ENCODE measurements at places on chromosomes 2 and 18. TPM values are rescaled to one million over a fixed set of nuclear protein-coding genes. Genes with fewer than 3 reads are reported as not detected.

- no peaks in the 10 kb centered on the region for H3K27me3 ChIP-seq
- no peaks in the 10 kb centered on the region for H3K4me1 ChIP-seq
- no peak for DNase-seq
- no peak overlapping the region for H3K27ac ChIP-seq
- H3K36me3 ChIP-seq = peaks cover 5% of the 10 kb centered on the region
Measured at GRCh38 chr2:173254659-173255058, 100.0 kb upstream of the CDCA7 start.

- H3K27ac ChIP-seq = no peak overlapping the region
- H3K27me3 ChIP-seq = no peaks in the 10 kb centered on the region
- no peaks in the 10 kb centered on the region for H3K4me1 ChIP-seq
- no peak overlapping the region for H3K4me3 ChIP-seq
- no peaks in the 10 kb centered on the region for H3K36me3 ChIP-seq
Measured at GRCh38 chr2:127201452-127201851, 18.6 kb downstream of the CYP27C1 start.

DNA sequence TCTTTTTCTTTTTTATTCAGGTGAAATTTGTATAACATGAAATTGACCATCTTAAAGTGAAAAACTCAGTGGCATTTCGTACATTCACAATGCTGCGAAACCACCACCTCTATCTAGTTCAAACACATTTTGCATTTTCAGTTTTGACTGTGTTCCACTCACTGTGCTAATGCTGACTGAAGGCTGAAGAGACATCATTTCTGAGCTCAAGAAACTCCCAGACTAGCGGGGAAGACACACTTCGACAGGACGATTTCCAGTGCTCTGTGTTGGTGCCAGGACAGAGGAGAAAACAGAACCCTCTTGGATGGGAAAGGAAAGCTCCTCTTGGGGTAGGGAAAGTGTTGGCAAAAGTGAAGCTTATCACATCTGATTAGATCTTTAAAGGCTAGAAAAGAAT lies 44.2 kb upstream of the CBLN2 start:
- H3K27ac ChIP-seq = no peak overlapping the region
- H3K4me1 ChIP-seq = no peaks in the 10 kb centered on the region
- H3K36me3 ChIP-seq = no peaks in the 10 kb centered on the region

DNA sequence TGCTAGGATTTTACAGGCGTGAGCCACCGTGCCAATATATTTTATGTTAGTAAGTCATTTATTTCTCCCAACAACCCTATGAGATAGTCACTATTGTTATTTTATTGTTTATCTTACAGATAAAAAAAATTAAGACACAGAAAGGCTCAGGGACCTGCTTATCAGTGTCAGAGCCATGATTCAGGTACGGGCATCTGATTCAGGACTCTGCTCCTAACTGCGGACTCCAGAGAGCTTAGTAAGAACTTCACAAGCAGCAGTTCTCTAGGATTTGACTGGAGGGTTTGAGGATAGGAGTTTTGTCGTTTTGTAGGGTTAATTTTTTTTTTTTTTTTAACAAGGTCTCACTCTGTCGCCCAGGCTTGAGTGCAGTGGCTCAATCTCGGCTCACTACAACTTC lies 174.2 kb downstream of the BCL11A start:
- no peaks in the 10 kb centered on the region for H3K4me1 ChIP-seq
- H3K4me3 ChIP-seq = no peak overlapping the region
- H3K27me3 ChIP-seq = no peaks in the 10 kb centered on the region
- H3K36me3 ChIP-seq = no peaks in the 10 kb centered on the region
- no peak overlapping the region for H3K27ac ChIP-seq
- DNase-seq = no peak

- DNase-seq = no peak
- H3K36me3 ChIP-seq = no peaks in the 10 kb centered on the region
- H3K27ac ChIP-seq = no peak overlapping the region
Measured at GRCh38 chr18:73841661-73842060, 306.0 kb downstream of the FBXO15 start.

- DNase-seq = no peak
- H3K27ac ChIP-seq = no peak overlapping the region
- H3K4me1 ChIP-seq = no peaks in the 10 kb centered on the region
- no peak overlapping the region for H3K4me3 ChIP-seq
Measured at GRCh38 chr18:65567372-65567771, 183.4 kb upstream of the CDH7 start.

DNA sequence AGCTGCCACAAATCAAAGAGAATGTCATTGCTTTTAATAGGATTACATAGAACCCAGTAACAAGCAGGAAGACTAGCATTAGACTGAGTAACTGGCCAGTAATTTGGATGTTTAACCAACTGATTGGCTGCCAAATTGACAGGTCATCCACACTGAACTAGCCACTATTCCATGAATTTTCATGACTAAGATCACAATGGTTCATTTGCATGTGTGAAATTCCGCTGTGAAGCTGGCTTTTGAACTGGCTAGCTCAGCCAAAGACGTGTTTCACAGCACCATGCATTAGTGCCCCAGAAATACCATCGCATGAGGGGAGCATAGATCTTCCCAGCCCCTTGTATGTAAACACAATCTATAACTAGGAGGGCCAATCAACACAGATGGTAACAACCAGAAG lies 649.8 kb downstream of the ARHGAP15 start:
- H3K27ac ChIP-seq = no peak overlapping the region
- H3K27me3 ChIP-seq = no peaks in the 10 kb centered on the region
- no peaks in the 10 kb centered on the region for H3K36me3 ChIP-seq
- no peaks in the 10 kb centered on the region for H3K4me1 ChIP-seq

GRCh38 chr2:106104332-106105062 lies 89.6 kb downstream of the UXS1 start:
- DNase-seq = no peak
- no peak overlapping the region for H3K4me3 ChIP-seq
- H3K27ac ChIP-seq = no peak overlapping the region
- H3K36me3 ChIP-seq = peaks cover 10% of the 10 kb centered on the region
- no peaks in the 10 kb centered on the region for H3K27me3 ChIP-seq

GRCh38 chr18:22494771-22495170 lies 77.1 kb upstream of the CTAGE1 start:
- H3K27me3 ChIP-seq = no peaks in the 10 kb centered on the region
- H3K36me3 ChIP-seq = no peaks in the 10 kb centered on the region
- H3K4me3 ChIP-seq = no peak overlapping the region

DNA sequence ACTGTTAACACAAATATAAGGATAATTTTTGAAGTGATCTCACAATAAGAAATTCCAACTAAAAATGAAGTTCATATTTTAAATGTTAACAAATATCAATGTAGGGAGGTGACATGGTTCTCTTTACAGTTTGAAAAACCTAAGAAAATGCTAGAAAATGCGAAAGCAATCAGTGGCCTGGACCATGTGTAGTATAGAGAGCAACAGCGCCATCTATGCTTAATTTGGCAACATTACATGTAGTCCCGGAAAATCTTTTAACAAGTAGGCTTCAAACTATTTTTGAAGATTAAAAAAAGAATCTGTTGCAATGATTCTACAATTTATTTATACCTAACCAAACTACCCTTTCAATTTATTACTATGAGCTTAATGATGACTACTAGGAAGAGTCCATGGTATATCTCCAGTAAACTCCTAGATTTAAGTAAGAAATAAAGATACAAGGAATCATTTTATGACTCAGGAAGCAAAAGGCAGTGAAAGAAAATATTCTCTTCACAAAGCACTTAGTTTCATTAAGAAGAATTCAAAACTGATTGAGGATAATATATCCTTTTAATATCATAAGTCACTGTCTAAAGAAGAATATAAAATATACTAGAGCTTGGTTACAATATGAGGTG lies 33.3 kb downstream of the NDUFA10 start:
- H3K27me3 ChIP-seq = no peaks in the 10 kb centered on the region
- H3K4me3 ChIP-seq = no peak overlapping the region
- no peak for DNase-seq
- no peak overlapping the region for H3K27ac ChIP-seq

GRCh38 chr2:99152199-99152895 lies 2.4 kb downstream of the TSGA10 start:
- no peak for DNase-seq
- H3K36me3 ChIP-seq = no peaks in the 10 kb centered on the region
- no peaks in the 10 kb centered on the region for H3K27me3 ChIP-seq
- no peak overlapping the region for H3K4me3 ChIP-seq
- no peak overlapping the region for H3K27ac ChIP-seq

DNA sequence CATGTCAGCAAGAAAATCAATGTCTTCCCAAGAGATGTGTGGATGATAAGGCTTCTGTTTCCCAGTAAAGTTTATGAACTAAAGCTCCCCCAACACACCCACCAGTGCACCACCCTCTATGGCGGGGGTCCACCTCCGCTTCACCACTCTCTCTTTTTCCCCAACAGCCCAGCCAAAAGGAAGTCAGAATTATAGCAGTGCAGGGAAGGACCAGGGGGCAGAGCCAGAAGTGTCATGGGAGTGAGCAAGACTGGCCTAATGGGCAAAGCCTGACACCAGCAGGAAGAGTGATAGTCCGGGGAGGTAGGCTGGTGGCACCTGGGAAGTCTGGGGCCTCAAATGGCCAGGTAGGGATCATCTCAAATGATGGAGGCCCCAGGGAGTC lies 167.7 kb downstream of the ZFP36L2 start:
- H3K27ac ChIP-seq = no peak overlapping the region
- no peaks in the 10 kb centered on the region for H3K27me3 ChIP-seq
- H3K36me3 ChIP-seq = no peaks in the 10 kb centered on the region
- H3K4me3 ChIP-seq = no peak overlapping the region
- H3K4me1 ChIP-seq = no peaks in the 10 kb centered on the region
- no peak for DNase-seq

GRCh38 chr2:119428488-119429224 lies 3.0 kb upstream of the TMEM37 start:
- H3K36me3 ChIP-seq = no peaks in the 10 kb centered on the region
- H3K27me3 ChIP-seq = no peaks in the 10 kb centered on the region
- DNase-seq = no peak
- peak overlapping the region; percentile 24 for H3K27ac ChIP-seq

- H3K4me1 ChIP-seq = no peaks in the 10 kb centered on the region
- H3K27ac ChIP-seq = no peak overlapping the region
- H3K4me3 ChIP-seq = no peak overlapping the region
- DNase-seq = no peak
- no peaks in the 10 kb centered on the region for H3K36me3 ChIP-seq
Measured at GRCh38 chr2:11228692-11229091, 73.4 kb downstream of the SLC66A3 start.

- H3K36me3 ChIP-seq = no peaks in the 10 kb centered on the region
- H3K4me3 ChIP-seq = no peak overlapping the region
- no peak for DNase-seq
- H3K27ac ChIP-seq = no peak overlapping the region
- H3K27me3 ChIP-seq = no peaks in the 10 kb centered on the region
Measured at GRCh38 chr18:8507915-8508705, 101.1 kb upstream of the RAB12 start.

DNA sequence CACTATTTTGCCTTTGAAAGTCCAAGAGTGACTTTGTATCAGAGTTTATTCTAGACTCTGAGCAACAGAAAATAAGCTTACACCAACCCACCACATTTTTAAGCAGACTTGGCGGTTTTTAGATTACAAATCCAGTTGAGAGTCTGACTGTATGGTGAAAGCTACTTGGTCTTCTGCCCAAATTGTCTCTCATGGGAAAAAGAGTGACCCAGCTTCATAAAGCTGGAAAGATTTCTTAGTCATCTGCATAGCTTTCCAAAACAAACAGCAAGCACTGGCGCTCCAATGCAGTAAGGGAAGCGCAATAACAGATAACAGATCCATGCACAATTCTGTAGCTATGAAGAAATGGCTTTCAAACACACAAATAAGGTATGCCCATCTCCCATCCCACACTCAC lies 7.1 kb downstream of the DSG1 start:
- peaks cover 8% of the 10 kb centered on the region for H3K4me1 ChIP-seq
- no peak for DNase-seq

GRCh38 chr2:96626553-96626942 lies 11.6 kb downstream of the KANSL3 start:
- no peaks in the 10 kb centered on the region for H3K27me3 ChIP-seq
- H3K36me3 ChIP-seq = peaks cover 36% of the 10 kb centered on the region
- no peak for DNase-seq
- H3K27ac ChIP-seq = no peak overlapping the region

GRCh38 chr2:217790681-217791392 lies 212.0 kb downstream of the TNS1 start:
- peak overlapping the region; percentile 22 for H3K27ac ChIP-seq
- no peak for DNase-seq
- no peaks in the 10 kb centered on the region for H3K4me1 ChIP-seq
- no peak overlapping the region for H3K4me3 ChIP-seq
- H3K27me3 ChIP-seq = no peaks in the 10 kb centered on the region

DNA sequence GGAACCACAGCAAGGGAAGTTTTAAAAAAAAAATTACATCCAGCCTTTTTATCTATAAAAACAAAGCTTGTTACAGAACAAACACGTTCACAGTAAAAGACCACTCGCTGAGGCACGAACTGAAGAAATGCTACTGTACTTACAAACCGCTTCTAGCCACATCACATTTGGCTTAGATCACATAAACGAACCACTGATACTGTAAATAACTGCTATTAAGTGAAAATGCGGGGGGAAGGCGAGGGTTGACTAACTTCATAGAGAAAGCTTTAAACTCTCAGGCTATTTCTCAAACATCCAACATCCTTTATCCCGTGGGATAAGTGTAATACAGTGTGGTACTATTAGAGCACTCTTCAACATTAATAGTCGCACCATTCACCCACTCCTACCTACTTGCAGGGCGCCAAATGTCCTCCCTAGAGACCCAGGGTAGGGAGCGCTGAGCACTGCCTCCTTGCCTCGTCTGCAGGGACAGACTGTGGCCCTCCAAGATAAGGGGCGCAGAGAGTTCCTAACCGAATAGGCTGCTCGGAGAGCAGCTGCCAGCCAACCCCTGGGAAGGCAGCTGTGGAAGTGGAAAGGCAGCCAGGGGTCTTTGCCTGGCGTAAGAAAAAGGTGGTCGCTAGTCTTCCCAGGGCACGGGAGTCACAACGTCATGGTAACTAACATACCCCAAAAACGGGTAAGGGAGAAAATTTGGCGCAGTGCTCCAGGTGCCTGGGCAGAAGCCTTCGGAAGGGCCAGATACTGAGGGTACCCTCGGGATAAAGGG lies 854 bp downstream of the GPR155 start:
- peak overlapping the region; percentile 91 for H3K4me3 ChIP-seq
- no peak for DNase-seq
- H3K27me3 ChIP-seq = no peaks in the 10 kb centered on the region
- peak overlapping the region; percentile 84 for H3K27ac ChIP-seq

- H3K27ac ChIP-seq = no peak overlapping the region
- peaks cover 6% of the 10 kb centered on the region for H3K4me1 ChIP-seq
- DNase-seq = no peak
- H3K4me3 ChIP-seq = no peak overlapping the region
Measured at GRCh38 chr2:171889333-171889732, 4.7 kb downstream of the SLC25A12 start.

- H3K27ac ChIP-seq = no peak overlapping the region
- no peak for DNase-seq
- H3K36me3 ChIP-seq = no peaks in the 10 kb centered on the region
- no peaks in the 10 kb centered on the region for H3K4me1 ChIP-seq
- H3K4me3 ChIP-seq = no peak overlapping the region
- H3K27me3 ChIP-seq = no peaks in the 10 kb centered on the region
Measured at GRCh38 chr2:19554520-19554919, 196.1 kb upstream of the OSR1 start.

- no peak for DNase-seq
- H3K4me3 ChIP-seq = no peak overlapping the region
- H3K27ac ChIP-seq = no peak overlapping the region
- H3K36me3 ChIP-seq = peaks cover 8% of the 10 kb centered on the region
- H3K4me1 ChIP-seq = no peaks in the 10 kb centered on the region
Measured at GRCh38 chr2:222945887-222946286, 85.1 kb downstream of the ACSL3 start.

MC2R gene
- total RNA-seq = not detected

HOXD8 gene
- total RNA-seq = 1.1 TPM

CNDP2 gene
- total RNA-seq = 31.2 TPM

NTSR2 gene
- total RNA-seq = not detected

BCL2 gene
- total RNA-seq = 8.0 TPM

B3GNT7 gene
- 4.0 TPM for total RNA-seq

TM4SF20 gene
- total RNA-seq = not detected

CCBE1 gene
- 0.94 TPM for total RNA-seq

VIL1 gene
- total RNA-seq = not detected

NEDD4L gene
- 45.0 TPM for total RNA-seq

Measured in right atrium auricular region (tissue), 2 donors.